ENCODE measurements at places on chromosomes 3 and 15.

- no peak for DNase-seq
Measured at GRCh38 chr3:161946443-161946960, 449.9 kb downstream of the OTOL1 start.

DNA sequence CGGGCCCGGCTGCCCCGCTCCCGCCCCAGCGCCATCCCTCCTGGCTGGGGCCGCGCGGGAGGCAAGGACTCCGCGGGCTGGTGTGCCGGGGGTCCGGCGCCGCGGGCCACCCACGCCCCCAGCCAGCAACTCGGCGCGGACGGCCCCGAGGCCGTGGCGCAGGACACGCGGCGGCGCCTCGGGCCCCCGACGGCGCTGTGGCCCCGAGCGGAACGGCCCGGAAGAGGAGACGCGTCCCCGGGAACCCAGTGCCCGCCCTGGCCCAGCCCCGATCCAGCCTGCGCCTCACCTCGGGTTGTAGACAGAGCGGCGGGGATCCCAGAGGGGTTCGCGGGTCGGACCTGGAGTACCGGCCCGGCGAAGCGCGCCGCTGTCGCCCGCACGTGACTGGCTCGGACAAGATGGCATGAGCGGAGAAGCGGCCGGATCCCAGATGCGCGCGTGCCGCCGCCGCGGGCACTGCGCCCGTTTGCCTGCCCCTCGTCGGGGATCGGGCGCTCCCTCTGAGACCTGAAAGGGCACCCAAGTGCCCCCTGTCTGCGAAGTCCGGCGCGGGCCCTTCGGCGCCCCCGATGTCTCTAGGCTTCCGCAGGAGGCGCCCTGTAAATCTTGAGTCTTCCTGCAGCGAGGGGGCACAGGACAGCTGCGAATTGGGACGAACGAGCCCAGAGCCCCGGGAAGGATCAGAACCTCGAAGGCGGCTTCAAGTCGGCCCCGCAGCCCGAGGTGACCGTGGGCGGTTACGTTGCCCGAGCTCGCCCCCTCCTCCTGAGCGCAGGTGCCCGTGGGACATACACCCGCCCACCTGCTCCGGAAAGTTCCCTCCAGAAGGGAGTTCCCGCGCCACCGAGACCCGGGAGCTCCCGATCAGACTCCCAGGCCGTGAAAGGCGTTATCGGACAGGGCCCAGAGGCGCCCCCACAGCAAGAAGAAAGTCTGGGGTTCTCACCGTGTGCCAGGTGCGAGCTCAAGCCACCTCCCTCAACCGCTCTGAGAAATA lies 598 bp upstream of the SFMBT1 start:
- peak; percentile 64 for DNase-seq

- DNase-seq, result no peak
Measured at GRCh38 chr3:175651716-175652115, 792.6 kb downstream of the NAALADL2 start.

DNA sequence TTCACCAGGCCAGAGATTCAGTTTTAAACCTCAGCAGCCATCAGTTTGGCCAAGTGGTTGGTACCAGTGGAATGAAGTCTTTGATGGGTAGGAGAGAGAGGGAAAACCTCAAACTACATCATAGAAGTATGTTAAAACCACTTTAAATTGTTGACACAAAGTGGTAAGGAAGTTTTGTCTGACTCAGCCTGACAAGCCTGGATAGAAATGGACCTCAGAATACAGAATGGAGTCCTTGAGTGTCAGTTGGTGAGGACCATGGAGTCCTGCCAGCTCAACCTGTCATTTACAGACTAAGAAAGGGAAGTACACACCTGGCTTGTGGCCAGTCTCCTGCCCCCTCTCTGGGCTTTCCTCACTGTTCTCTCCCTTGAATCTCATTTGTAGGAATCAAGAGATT lies 12.1 kb downstream of the EAF1 start:
- DNase-seq, result no peak

- no peak for DNase-seq
Measured at GRCh38 chr3:168127466-168127865, 31.7 kb upstream of the GOLIM4 start.

GRCh38 chr3:150351398-150351797 lies 56.7 kb upstream of the TSC22D2 start:
- DNase-seq, result no peak

DNA sequence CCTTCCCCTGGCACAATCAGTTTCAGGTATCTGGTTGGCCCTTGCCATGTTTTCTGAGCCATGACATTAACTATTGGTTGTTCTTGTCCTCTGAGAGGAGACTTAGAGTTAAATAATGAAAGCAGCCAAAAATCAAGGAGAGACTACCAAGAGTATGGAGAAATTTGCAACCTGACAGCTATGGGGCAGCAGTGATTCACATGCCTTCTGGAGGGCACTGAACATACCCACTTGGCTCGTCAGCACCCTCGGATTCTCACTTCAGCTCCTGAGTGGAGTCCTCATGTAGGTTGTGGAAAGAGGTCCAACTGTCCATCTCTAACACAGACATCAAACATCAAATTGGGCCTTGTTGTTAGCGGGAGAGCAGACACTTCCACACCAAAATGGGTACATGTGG lies 265.6 kb downstream of the EBLN2 start:
- no peak for DNase-seq

- no peak for DNase-seq
Measured at GRCh38 chr3:119630128-119630879, 30.1 kb downstream of the POPDC2 start.

DNA sequence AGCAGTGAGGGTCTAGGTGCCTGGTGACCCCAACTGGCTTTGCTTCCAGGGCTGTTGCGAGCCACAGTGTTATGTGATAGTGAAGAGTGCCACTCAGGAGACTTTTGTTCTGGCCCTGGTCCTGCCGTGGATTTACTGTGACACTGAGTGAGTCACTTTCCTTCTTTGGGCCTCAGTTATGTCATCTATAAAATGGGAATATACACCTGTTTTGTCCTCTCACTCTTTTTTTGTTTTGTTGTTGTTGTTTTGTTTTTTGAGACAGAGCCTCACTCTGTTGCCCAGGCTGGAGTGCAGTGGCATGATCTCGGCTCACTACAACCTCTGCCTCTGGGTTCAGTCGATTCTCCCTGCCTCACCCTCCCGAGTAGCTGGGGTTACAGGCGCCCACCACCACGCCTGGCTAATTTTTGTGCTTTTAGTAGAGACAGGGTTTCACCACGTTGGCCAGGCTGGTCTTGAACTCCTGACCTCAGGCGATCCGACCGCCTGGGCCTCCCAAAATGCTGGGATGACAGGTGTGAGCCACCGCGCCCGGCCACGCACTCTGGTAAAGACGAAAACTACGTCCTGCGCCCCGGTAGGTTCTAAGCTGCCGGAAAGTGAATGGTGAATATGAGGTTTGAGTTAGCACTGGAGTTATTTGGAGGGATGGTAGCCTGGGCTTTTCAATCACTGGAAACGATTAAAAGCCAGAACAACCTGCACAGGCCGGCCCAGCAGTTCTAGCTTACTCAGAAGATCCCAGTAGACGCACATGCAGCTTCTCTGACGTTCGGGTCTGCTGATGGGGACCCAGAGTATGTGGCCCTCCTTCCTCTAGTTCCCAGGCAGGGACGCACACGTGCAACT lies 46.6 kb downstream of the BDH1 start:
- DNase-seq, result no peak

GRCh38 chr3:53842436-53843194 lies 3.6 kb downstream of the CHDH start:
- DNase-seq, result no peak

- DNase-seq, result no peak
Measured at GRCh38 chr15:69200832-69201745, 40.7 kb downstream of the GLCE start.

DNA sequence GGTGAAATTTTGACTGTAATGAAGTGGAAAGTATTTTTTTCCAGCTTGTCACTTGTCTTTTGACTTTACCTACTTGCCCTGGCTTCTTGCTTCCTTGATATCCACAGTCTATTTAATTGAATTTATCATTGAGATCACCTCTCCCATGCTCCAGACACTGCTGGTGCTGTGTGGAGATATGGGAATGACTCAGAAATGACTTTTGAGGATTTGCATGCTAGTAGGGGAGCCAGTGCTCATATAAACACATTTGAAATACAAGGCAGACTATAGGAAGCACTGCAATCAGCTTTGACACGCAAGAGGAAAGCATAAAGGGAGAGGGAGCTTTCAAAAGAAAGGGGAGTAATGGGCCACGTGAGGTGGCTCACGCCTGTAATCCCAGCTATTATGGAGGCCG lies 7.3 kb upstream of the TRPM1 start:
- no peak for DNase-seq

- no peak for DNase-seq
Measured at GRCh38 chr3:176964661-176965060, 232.6 kb downstream of the TBL1XR1 start.

- DNase-seq, result no peak
Measured at GRCh38 chr3:139319428-139320402, 24.1 kb upstream of the MRPS22 start.

DNA sequence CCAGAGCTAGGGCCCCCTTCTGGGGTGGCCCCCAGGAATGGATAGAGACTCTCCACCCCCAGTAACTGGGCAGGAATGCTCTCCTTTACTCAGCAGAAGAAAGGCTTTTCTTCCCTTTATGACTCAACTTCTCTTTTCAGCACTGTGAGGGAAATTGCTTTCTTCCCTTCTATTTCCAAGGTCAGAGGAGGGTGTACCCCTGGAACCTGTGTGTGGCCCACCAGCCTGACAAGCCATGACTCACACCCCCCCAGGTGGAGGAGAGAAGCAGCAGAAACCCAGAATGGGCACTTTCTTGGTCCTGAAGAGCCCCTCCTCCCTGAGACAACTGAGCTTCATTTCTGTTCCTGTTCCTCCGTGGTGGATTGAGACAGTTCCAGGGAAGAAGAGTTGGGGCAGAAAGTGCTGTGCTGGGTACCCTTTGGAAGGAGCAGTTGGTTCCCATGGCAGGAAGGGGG lies 2.7 kb upstream of the ANKRD63 start:
- no peak for DNase-seq

- DNase-seq, result no peak
Measured at GRCh38 chr3:124125315-124125714, 133.4 kb upstream of the ROPN1 start.

DNA sequence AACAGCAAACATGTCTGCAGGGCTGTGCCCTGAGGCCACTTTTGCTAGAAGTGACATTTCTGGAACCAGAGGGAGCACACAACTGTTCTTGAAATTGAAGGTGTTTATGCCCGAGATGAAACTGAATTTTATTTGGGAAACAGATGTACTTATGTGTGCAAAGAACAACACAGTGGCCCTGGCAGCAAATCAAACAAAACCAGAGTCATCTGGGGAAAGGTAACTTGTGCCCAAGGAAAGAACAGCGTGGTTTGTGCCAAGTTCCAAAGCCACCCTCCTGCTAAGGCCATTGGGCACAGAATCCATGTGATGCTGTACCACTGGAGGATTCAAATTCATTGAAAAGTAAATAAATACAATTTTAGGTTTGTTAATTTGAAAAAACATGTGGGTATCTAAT lies 31.2 kb upstream of the RARRES1 start:
- no peak for DNase-seq

DNA sequence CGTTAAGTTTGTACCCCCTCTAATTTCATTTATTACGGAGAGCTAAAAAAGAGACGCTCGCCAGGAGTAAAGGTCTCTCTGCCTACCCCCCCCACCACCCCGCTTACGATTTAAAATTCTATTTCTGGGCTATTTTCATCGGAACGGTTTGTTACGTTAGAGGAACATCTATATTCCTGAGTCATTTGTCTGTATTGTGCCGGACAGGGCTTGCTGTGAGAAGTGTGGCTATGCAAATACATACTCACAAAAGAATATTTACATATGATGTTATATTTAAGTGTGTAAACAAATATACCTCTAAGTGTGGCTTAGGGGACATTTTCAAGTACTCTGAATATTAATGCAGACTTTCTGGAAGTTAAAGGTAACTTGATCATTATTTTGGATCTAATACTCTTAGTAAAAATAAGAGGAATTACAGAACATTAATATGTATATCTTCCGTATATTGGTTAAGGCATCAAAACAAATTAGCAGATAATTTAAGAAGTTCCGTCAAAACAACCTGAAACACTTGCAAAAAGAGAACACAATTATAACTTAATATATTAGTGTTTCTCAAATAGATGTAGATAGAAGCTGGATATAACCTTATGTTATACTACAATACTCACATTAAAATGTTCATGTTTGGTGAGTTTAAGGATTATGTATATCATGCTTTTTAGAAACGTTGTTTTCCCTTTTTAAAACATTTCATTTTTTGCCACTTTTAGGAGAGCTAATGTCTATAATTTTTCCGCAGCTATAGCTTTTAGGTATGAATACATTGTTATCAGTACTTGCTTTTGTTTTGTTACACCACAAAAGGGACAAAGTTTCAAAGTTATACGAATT lies 1.6 kb upstream of the SHOX2 start:
- DNase-seq, result no peak

- no peak for DNase-seq
Measured at GRCh38 chr3:56423661-56424099, 44.6 kb downstream of the ERC2 start.

GRCh38 chr15:95284933-95285421 lies 1045.5 kb upstream of the NR2F2 start:
- DNase-seq, result no peak

DNA sequence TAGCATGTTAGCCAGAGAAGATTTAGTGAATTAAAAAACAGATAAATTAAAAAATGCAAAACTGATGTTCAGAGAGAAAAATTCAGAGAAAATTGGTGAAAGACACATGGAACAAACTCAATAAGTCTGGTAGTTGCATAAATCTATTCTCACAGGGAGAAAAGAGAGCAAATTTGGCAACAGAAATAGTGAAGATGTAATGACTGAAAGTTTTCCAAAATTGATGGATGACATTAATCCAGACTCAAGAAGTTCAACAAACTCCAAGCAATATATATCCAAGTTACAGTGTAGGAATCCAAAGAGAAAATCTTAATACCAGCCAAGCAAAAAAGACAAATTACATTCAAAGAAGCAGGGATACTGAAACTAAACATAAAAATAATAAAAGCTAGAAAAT lies 302.7 kb upstream of the ARPP21 start:
- no peak for DNase-seq

- no peak for DNase-seq
Measured at GRCh38 chr15:99365242-99365641, 114.0 kb downstream of the LRRC28 start.

- DNase-seq, result no peak
Measured at GRCh38 chr3:3862534-3862933, 63.3 kb downstream of the LRRN1 start.

GRCh38 chr3:58082047-58082446 lies 73.8 kb downstream of the FLNB start:
- DNase-seq, result peak; percentile 49

- DNase-seq, result no peak
Measured at GRCh38 chr3:12301031-12301430, 12.2 kb downstream of the PPARG start.

GRCh38 chr15:80109388-80109787 lies 43.4 kb upstream of the FAH start:
- no peak for DNase-seq

- no peak for DNase-seq
Measured at GRCh38 chr3:85258819-85259218, 300.0 kb downstream of the CADM2 start.

- no peak for DNase-seq
Measured at GRCh38 chr15:50068016-50068415, 51.0 kb downstream of the ATP8B4 start.

- DNase-seq, result no peak
Measured at GRCh38 chr3:182349051-182349450, 444.3 kb upstream of the ATP11B start.

- no peak for DNase-seq
Measured at GRCh38 chr15:75356006-75356405, 9.2 kb downstream of the NEIL1 start.

Data from HTR-8/SVneo (cell line).